Muscle of back (tissue), 13 donors: ENCODE measurements at places on chromosomes 16 and 17.
A peak's percentile ranks its signal among the peaks of the same experiment; 100 is the strongest.

DNA sequence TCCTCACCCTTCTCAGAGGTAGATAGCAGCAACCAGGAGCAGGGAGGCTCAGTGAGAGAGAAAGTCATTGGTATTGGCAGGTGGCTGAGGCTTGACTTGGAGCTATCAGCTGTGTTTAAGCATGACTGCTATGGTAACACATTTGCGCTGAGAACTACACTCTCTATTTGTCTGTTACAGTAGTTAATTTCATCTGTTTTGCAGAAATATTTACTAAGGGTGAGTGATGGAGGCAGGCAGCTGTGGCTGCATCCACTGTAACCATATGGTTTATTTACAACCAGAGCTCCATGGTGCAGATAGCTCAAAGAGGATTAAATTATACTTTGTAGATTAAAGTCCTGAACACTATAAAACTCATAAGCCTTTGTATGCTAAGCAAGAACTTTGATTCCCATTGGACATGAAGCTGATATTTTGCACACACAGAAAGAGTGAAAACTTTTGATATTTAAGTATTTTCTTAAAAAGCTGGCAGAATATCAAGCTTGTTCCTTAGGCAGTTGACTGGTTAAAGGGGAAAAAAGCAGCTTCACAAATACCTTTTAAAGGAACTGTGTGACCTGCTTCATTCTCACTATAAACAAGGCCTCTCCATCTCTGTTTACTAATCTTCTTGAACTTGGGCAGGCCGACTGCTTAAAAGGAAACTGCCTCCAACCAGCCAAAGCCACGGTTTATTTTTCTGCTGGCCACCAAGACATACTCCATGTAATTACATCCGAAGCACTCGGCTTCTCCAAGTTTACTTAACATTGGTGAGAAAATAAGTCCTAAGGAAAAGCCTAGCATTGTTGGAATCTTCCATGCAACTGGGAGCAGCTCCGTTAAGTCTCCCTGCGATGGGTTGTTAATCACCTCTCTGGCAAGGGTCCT lies 299.8 kb upstream of the ZFHX3 start:
- DNase-seq: peak; percentile 69

- DNase-seq: no peak
Observed at GRCh38 chr17:16466407-16466806, 25.6 kb downstream of the LRRC75A start.

DNA sequence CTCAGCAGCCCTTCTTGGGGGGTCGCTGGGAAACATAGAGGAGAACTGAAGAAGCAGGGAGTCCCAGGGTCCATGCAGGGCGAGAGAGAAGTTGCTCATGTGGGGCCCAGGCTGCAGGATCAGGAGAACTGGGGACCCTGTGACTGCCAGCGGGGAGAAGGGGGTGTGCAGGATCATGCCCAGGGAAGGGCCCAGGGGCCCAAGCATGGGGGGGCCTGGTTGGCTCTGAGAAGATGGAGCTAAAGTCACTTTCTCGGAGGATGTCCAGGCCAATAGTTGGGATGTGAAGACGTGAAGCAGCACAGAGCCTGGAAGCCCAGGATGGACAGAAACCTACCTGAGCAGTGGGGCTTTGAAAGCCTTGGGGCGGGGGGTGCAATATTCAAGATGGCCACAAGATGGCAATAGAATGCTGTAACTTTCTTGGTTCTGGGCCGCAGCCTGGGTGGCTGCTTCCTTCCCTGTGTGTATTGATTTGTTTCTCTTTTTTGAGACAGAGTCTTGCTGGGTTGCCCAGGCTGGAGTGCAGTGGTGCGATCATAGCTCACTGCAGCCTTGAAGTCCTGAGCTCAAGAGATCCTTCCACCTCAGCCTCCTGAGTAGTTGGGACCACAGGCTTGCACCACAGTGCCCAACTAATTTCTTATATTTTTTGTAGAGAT lies 3.4 kb downstream of the STH start:
- DNase-seq: peak; percentile 82

GRCh38 chr16:88651276-88651988 lies 579 bp upstream of the CYBA start:
- no peak for DNase-seq

- no peak for DNase-seq
Observed at GRCh38 chr16:57711-58110, 4.1 kb downstream of the SNRNP25 start.

- no peak for DNase-seq
Observed at GRCh38 chr17:17420561-17421269, 56.1 kb upstream of the MED9 start.

DNA sequence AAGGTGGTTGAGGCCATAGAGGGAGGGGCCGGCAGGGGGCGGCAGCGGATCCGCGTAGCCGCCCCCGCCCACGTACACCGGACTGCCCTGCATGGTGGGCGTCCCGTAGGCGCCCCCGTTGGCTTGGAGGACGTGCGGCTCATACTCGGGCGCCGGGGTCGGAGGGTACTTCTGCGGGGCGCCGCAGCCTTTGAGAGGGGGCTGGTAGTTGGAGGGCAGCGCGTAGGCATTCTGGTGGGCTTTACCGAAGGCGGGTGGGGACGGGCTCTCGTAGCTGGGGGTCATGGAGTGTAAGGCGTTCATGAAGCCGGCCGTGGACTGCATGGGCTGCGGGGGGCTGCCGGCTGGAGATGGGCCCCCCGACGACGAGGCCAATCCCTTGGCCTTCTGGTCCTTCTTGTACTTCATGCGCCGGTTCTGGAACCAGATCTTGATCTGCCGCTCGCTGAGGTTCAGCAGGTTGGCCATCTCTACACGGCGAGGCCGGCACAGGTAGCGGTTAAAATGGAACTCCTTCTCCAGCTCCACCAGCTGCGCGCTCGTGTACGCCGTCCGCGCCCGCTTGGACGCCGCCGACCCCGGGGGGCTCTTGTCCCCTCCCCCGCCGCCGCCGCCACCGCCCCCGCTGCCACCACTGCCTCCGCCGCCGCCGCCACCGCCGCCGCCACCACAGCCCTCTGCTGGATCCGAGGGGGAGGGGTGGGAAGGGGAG lies 5.7 kb upstream of the HOXB2 start:
- no peak for DNase-seq

DNA sequence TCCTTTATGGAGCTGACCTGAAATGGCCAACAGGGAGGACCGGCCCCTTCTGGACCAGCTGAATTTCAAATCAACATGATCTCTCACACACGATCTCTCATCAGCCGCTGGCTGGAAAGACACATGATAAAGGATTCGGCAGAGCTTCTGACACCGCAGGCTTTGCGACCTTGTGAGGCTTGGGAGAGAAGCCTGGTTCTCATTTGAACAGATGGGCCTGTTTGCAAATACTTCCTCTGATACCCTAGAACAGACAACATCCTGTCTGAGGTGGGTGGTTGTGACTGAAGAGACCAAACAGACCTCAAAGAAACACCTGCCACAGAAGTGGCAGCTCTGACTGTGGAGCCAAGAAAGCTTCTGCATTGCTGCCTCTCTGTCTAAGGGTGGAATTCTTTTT lies 77.9 kb upstream of the SDK2 start:
- no peak for DNase-seq

- no peak for DNase-seq
Observed at GRCh38 chr17:49229805-49230600, 584 bp downstream of the PHOSPHO1 start.

GRCh38 chr17:80485846-80486245 lies 9.4 kb upstream of the NPTX1 start:
- DNase-seq: no peak

- peak; percentile 69 for DNase-seq
Observed at GRCh38 chr16:58661199-58661830, 23.3 kb downstream of the SLC38A7 start.

GRCh38 chr17:75113798-75114551 lies 4.2 kb downstream of the ARMC7 start:
- peak; percentile 95 for DNase-seq

GRCh38 chr16:11429823-11430222 lies 84.6 kb downstream of the RMI2 start:
- no peak for DNase-seq

DNA sequence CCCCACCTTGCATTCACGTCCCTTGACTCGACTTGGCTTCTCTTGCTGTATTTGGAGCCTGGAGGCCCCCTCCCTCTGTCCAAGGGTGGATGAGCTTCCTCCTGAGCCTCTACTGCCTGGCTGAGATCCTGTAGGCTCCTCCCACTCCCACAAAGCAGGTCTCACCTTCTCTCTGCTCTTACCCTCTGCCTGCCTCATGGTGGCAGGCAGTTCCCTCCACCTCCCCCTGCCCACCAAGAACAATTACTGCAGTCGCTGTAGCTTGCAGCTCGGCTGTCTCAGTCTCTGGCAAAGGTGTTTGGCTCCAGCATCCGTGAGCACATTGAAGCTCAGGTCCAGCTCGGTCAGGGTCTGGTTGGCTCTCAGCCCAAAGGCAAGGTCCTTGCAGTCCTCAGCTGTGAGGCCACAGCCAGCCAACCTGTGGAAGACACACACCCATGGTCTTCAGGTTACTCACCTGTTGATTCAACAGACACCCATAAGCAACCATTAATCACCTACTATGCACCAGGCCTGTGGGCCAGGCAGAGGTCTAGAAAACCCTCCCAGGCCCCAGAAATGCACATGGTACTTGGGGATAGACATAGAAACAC lies 42.6 kb downstream of the NLRP1 start:
- no peak for DNase-seq

GRCh38 chr17:8188263-8188839 lies 1.6 kb downstream of the BORCS6 start:
- DNase-seq: no peak

GRCh38 chr16:53370827-53371226 lies 63.4 kb upstream of the RBL2 start:
- no peak for DNase-seq

DNA sequence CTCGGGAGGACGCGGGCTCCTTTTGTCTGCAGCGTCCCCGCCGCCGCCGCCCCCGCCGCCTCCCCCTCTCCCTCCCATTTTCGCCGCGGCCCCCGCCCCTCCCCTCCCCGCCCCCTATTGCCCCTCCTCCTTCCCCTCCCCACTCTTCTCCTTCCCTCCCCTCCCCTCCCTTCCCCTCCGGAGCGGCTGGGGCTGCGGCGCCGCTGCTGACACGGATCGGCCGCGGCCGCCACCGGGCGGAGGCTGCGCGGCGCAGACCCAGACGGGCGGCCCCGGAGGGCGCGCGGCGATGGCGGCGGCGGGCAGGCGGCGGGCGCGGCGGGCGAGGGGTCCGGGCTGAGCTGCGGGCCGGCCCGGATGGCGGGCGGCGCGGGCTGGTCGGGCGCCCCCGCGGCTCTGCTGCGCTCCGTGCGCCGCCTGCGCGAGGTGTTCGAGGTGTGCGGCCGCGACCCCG lies at the start of gene RAB11FIP4:
TSS of gene RAB11FIP4 (plus strand) at position 180 of the 454 bp plus-strand sequence. CDS start at position 358, 178 bp downstream.
- no peak for DNase-seq

DNA sequence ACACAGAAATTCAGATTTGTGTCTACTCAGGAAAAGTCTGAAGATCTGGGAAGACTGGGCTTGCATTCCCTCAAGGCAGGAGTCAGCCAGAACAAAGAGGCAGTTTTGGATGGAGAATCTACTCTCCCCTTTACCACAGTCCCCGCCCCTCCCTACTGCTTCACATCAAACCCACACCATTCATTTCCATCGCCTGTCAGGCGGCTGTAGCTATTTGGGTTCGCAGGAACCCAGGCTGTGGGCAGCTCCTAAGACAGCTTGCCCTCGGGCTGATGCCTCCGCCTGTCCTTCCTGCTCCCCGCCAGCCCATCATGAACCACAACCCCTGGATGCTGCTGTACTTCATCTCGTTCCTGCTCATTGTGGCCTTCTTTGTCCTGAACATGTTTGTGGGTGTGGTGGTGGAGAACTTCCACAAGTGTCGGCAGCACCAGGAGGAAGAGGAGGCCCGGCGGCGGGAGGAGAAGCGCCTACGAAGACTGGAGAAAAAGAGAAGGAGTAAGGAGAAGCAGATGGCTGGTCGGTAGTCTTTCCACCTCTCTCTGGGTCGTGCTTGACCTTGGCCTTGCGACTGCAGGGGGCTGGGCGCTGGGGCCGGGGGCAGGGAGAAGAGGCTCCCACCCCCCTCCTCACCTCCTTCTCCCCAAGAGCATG lies 27.0 kb upstream of the ABCC3 start:
- DNase-seq: no peak

GRCh38 chr16:49194537-49195236 lies 87.0 kb downstream of the CBLN1 start:
- DNase-seq: no peak

DNA sequence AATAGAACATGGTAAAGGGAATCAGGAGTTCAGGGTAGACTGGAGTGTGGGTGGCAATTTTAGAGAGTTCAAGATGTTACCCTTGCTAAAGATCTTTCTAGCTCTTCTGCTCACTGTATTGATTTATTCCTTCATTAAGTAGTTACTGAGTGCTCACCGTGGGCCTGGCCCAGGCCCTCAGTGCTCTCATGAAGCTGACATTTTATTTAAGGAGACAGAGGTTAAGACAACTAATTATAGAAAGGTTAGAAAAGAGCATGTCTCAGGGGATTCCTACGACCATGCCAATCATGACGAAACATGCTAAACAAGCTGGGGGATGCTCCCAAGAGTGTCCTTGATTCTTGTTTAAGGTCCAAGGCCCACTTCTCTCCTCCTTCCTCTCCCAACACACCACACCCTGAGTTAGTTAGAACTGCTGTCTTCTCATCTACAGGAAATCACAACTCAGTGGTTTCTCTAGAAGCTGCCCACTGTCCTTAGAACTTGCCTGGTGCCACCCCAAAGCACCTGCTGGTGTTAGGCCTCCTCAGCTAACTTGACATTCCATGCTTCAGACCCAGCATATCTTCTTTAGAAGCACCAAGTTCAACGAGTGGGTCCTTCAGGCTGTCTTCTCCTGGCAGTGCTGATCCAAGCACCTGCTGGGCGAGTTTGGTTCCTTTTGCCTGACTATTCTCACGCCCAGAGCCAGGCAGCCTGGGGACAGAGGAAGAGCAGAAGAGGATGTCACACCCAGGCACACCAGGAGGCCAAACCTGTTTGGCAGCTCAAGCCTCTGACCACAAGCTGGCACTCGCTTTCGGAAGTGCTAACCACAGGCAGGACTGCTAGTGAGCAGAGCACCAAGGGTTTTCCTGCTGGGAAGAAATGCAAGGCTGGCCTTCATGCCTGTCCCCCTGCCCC lies 79.0 kb downstream of the GAS7 start:
- no peak for DNase-seq

- DNase-seq: no peak
Observed at GRCh38 chr16:35134471-35134870, 1675.1 kb downstream of the TP53TG3F start.

DNA sequence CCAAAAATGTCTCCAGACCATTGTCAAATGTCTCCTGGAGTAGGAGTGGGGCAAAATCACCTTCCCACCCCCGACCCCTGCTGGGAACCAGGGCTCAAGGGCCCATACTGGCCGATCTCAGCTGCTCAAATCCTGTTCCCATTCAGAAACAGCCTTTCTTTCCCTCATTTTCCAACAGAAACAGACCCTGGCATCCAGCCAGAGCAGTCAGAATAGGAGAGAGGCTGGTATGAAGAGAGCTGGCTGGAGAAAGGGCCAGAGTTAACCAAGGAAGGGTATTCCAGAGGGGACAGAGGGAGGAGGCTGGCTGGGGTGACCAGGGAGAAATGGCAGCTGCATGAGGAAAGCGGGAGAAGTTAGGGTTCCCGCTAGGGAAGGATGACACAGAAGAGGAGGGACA lies 199.1 kb downstream of the XYLT1 start:
- DNase-seq: no peak
